ENCODE measurements at places on chromosomes 4 and X. TPM values are rescaled to one million over a fixed set of nuclear protein-coding genes. Genes with fewer than 3 reads are reported as not detected.

SRP72 gene
- 47.6 TPM for polyA plus RNA-seq

DNA sequence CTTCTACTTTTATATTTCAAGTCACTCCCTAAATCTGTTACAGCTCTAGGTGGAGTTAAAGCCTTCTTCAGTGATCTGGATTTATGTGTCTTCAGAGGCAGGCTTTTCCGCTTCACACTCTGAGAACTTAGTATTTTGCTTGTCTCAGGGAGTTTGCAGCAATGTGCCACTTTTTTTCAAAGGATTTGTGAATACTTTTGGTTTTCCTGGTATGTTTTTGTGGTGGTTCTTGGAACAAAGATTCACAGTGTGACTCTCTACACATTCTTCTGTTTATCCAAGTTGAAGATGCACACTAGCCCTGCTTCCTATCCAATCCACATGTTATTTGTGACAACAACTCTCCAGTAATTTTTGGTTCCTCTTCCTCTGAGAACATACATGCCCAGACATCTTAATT, 1253.7 kb downstream of the TECRL start:
- no peak for DNase-seq

DNA sequence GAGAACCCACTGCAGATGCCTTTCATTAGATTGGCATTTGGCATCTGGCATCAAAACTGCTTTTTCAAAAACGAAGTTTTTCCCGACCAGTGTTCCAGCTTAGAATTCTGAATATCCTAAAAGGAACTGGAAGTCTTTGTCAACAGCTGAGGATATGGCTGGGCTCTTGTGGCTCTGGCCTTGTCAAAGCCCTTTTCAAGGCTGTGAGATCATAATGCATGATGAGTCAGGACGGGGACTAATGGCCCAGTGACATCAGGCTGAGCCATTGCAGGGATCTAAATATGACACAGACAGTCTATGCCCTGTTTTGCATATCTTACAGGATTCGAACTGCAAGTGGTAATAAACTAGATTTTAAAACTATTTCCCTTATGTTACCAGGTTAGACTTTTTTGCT, 306.4 kb downstream of the PTTG2 start:
- DNase-seq, result no peak

GRCh38 chr4:81898862-81899504, 427.3 kb upstream of the RASGEF1B start:
- no peak for DNase-seq

CXorf49 gene
- polyA plus RNA-seq, result not detected

GRCh38 chr4:154329939-154330338, 161.7 kb downstream of the DCHS2 start:
- no peak for DNase-seq

DNA sequence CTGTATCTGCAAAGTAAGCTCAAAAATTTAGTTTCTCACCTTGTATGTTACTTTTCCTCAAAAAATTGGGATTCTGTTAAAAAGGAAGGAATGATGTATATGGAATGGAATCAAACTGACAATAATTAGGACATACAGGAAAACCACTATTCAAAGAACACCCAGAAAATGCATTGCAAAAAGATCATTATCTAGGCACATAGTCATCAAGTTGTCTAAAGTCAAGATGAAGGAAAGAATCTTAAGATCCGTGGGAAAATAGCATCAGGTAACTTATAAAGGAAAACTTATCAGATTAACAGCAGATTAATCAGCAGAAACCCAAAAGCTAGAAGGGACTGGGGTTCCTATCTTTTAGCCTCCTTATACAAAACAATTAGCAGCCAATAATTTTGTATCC, 23.1 kb upstream of the PLK4 start:
- no peak for DNase-seq

GRCh38 chrX:104284507-104284906, 29.8 kb upstream of the ESX1 start:
- no peak for DNase-seq

DNA sequence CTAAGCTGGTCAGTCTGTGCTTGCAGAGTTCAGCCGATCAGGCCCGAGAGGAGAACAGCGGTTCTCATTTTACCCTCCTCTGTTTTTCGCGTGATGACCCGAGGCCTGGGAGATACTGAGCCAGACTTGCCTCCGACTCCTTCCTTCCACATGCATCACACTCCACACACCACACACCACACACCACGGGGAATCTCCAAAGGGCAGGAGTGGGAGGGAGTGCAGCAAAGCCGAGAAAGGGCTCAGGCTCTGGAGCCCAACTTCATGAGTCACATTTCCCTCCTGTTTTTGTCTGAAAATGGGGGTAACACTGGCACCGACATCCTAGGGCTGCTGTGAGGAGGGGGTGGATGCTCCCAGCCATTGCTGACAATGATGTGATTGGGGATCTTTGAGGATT, 38.9 kb downstream of the TKTL1 start:
- DNase-seq, result no peak

DNA sequence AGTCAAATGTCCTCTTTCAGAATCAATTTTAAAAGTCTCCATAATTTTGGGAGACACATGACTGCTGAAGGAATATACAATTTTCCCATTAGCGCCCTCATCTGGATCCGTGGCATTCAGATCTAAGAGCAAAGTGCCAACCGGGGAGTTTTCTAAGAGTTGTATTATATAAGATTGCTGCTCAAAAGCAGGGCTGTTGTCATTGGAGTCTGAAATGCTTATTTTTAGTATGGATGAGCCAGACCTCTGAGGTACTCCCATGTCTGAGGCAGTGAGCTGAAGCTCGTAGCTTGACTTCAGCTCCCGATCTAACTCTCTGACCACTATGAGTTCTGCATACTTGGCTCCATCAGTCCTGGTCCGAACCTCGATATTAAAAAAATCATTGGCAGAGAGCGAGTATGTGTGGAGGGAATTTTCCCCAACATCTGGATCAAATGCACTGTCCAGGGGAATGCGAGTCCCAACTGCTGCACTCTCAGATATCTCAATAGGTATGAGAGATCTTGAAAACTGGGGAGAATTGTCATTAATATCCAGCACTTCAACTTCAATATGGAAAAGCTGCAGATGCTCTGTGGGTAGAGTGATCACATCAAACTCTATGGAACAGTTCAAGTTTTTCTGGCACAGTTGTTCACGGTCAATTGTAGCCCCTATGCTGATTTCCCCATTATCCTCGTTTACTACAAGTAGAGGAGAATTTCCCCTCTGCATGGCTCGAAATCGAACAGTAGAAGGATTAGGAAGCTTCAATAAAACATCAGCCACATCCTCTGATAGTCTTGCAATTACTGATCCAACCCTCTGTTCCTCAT, 917 bp downstream of the PCDH18 start:
- DNase-seq, result peak; percentile 10

- DNase-seq, result no peak
Measured at GRCh38 chr4:174401471-174402130, 117.9 kb downstream of the CEP44 start.

DNA sequence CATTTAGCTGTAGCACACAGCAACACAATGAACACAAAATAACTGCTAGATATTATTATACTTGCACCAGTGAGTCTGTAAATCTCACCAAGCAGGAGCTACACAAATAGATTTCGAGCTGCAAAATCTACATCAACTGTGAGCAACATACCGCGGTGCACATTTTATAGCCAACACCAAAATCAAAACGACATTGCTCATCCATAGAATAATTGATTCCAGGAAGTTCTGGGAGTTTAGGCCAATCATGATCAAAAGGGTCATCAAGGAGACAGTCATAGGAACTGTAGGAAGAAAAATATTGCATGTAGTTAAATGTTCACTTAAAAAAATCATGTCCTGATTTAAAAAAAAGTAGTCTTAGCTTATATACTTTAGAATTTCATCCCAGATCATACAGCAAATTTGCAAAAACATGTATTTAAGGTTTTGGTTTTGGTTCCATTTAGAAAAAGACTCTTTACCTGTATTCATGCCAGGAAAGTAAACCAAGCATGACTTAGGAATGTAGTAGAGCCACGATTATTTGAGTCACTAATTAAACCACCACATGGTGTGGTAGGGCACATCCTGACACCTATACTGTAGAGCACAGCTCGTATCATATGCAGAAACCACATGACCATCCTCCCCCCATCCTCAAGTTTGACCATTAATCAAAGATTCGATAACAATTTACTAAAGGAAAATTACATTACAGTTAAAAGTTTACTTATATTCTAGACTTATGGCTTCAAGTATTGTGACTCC, 250.4 kb downstream of the ADAMTS3 start:
- no peak for DNase-seq

LUZP4 gene
- not detected for polyA plus RNA-seq
